GF-D8 (cell line): ENCODE measurements at places on chromosomes 2 and 18.

GRCh38 chr2:17518212-17519154 is at the start of gene RAD51AP2:
TSS of gene RAD51AP2 (minus strand) at chr2:17518440. CDS start at chr2:17518415, 25 bp downstream.
- no peak for DNase-seq

- no peak for DNase-seq
Observed at GRCh38 chr2:26711457-26712161, 19.1 kb downstream of the KCNK3 start.

GRCh38 chr2:9809448-9810088 is 33.7 kb upstream of the TAF1B start:
- DNase-seq: no peak

GRCh38 chr2:121455446-121455845 is 75.2 kb upstream of the RNU4ATAC start:
- DNase-seq: no peak

DNA sequence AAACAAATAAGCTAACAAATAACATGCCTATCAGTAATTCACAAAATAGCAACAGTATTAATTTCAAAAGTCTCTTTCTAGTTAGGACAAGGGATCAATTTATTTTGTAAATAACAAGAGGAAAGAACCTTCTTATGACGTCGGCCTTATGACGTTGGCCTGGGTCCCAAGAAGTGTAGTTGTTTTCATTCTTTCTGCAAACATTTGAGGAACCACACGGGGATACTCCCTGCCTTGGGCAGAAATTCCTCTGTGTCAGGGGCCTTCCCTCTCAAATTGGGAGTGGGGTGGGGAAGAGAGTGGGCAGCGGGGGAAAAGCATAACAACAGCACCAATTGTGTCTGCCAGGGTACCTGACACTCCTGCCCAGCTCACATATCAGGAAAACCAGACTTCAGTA is 1.3 kb downstream of the CCDC68 start:
- no peak for DNase-seq

DNA sequence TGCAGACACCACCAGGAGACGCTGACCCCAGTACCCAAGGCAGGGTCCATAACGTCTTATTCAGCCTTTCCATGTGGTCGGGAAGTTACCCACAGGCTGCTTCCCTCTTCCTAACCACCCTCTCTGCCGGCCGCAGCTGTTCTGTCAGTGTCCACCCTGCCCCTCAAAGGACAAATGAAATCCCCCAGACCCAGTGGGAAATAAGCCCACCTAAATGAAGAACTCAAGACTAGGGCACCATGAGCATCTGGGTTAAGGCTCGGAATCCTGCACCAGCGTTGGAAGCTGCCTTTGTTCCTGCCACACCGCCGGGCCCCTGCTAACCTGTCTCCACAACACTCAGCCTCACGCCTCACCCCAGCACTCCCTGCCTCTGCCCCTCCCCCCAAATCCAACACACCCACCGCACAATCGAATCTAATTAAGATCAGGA is 21.7 kb downstream of the BCL11A start:
- no peak for DNase-seq

DNA sequence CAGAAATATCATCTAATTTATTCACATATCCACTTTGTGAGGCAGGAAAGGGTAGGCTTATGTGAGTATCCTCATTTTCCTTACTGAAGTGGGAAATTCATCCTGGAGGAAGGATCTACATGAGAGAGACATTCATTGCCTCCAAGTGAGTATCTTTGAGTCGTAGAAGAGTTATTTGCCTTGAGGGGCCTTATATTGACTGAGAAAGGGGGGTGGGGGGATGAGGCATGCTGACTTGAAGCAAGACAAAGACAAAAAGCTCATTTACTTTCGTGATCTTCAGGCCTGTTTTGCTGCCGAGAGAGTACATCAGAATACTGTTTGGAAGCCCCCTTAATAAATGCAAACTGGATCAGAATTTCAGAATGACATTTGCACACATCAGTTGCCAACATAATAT is 17.6 kb upstream of the NEDD4L start:
- DNase-seq: no peak

DNA sequence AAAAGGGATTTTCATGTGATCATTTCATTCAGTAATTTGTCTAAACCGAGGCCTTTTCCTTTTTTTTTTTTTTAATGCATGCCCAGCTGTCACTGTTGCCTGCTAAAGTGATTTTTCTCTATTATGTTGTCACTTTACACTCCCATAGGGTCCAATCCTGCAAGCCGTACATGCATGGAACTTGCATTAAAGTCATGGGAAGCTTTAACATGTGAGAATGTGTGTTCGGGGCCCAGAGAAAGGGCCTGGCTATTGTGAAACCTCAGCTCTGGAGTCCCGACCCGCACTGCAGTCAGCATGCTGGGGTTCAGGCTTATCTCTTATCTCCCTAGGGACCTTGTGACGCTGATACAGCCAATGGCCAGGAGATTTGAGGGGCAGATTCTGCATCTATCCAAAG is 474.6 kb downstream of the SLC4A3 start:
- DNase-seq: no peak

GRCh38 chr18:59024829-59025228 is 114.9 kb upstream of the SEC11C start:
- DNase-seq: no peak

DNA sequence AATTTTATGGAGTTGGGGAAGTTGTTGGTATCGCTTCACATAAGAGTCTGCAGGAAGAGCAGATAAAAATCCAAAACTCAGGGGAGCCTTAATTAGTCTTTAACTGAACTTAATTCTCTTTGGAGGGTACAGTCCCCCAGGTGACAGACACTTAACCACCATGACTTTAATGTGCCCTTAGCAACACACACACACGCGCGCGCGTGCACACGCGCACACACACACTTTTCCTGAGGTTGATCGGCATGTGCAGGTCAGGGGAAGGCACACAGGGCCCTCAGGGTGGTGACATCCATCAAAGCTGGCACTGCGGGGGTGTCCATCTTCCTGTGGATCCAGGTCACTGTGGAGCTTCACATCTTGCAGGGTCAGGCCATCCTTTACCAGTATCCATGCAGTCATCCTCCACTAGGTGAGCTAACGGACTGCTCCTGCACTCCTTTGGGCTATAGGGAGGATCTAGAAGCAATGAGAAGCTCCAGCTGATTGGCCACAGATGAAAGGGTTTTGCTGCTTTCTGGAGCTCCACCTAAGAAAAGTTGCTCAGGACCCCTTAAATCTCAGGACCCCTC is 21.9 kb upstream of the NCK2 start:
- no peak for DNase-seq

DNA sequence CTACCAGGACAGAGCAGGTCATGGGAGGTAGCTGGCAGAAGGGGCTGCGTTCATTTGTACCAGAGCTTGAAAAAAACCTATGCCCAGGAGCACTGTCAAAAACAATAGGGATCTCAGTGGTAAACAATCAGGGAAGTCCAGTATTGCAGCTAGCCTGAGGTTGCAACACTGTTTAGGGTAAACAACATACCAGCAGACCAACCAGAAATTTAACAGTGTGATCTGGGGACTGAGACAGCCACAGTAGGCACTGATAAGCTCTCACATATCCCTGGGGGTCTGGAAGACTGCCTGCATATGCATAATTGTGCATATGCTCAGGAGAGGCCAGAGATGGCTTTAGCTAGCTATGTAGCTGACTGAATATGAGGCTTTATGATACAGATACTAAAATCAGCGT is 12.0 kb upstream of the ZCCHC2 start:
- DNase-seq: no peak

GRCh38 chr2:233976087-233976486 is 58.9 kb downstream of the TRPM8 start:
- DNase-seq: no peak

GRCh38 chr18:39350945-39351344 is 1785.3 kb upstream of the CELF4 start:
- no peak for DNase-seq

GRCh38 chr2:210541290-210541902 is 15.0 kb upstream of the CPS1 start:
- DNase-seq: no peak
